Mesothelial cell of epicardium (in vitro differentiated cells): ENCODE measurements at places on chromosomes 4 and X. TPM values are rescaled to one million over a fixed set of nuclear protein-coding genes. Genes with fewer than 3 reads are reported as not detected.

GRCh38 chrX:117645639-117646038 lies 471.0 kb downstream of the KLHL13 start:
- DNase-seq, result no peak

DNA sequence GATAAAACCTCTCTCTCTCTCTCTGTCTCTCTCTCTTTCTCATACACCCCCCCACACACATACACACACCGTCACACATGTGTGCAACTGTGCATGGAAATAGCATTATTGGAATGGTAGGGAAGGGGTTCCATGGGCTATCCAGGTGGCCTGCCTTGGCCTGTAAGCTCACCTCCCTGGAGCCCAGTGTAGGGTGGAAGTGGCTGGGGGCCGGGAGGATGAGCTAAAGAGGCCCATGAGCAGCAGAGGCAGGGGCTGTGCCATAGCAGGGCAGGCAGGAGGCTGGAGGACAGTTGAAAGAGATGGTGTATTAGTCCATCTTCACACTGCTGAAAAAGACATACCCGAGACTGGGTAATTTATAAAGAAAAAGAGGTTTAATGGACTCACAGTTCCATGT lies 74.2 kb downstream of the CYTL1 start:
- DNase-seq, result no peak

DNA sequence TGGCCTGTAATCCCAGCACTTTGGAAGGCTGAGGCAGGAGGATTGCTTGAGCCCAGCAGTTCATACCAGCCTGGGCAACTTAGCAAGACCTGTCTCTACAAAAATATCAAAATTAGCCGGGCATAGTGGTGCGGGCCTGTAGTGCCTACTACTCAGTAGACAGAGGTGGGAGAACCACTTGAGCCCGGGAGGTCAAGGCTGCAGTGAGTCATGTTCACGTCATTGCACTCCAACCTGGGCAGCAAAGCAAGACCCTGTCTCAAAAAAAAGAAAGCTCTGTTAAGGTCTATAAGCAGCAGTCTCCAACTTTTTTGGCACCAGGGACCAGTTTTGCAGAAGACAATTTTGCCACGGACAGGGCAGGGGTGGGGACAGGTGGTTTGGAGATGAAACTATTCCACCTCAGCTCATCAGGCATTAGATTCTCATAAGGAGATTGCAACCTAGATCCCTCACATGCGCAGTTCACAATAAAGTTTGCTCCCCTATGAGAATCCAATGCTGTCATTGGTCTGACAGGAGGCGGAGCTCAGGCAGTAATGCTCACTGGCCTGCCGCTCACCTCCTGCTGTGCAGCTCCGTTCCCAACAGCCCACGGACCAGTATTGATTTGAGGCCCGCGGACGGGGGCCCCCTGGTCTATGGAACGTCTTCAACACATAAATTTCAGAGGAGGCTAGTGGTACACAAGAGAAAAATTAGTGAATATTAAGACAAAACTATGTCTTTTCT lies 67.9 kb downstream of the KLHL8 start:
- no peak for DNase-seq

DNA sequence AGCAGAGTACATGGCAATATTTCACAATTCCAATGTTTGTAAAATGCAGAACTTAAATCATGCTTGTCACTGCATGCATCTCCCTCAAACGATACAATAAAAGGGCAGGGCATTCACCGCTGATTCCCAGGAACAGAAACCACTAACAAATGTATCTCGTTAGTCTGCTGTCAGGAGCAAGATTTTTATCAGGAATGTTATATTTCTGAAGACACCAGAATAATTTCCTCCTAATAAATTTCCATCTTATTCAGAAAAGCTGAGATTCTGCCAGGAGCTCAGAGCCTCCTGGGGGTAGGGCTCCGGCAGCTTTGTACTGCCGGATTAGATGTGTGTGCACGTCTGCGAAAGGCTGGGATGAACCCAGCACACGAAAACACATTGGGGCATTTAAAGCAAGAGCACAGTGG lies 54.0 kb upstream of the LDB2 start:
- no peak for DNase-seq

DNA sequence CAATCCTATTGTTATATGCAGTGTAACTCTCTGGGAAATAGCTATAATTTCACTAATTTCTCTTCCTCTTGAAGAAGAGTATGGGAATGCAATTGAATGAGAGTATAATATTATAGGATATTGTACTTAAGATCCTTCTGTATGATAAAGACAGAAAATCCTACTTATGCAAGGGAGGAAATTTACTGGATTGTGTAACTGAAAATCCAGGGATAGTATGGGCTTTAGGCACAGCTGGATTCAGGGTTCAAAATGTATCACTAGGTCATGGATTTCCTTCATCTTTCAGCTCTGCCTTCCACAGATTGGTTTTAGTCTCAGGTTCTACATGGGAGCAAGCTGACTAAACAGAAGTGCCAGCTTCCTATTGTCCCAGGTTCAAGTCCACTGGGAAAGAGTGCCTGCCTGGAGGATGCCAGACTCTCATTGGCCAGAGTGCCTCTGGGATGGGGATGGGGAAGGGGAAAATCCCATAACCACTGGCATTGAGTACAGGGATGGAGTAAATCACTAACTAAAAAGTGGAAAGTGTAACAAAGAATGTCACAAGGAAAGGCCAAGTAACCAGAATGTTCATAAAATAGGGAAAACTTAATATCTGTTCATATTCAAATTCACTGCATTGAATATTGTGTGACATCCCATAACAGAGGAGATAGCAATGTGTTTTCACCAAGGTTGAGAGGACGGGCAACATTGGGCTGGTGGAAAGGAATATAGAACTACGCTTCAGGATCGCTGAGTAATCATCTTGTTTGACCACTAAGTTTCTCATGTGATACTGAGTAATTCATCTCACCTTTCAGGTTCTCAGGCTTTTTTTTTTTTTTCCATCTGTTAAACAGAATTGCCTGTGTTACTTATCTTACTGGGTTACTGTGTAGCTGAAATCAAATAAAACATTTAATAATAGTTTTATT lies 75.7 kb downstream of the ANXA3 start:
- no peak for DNase-seq

DNA sequence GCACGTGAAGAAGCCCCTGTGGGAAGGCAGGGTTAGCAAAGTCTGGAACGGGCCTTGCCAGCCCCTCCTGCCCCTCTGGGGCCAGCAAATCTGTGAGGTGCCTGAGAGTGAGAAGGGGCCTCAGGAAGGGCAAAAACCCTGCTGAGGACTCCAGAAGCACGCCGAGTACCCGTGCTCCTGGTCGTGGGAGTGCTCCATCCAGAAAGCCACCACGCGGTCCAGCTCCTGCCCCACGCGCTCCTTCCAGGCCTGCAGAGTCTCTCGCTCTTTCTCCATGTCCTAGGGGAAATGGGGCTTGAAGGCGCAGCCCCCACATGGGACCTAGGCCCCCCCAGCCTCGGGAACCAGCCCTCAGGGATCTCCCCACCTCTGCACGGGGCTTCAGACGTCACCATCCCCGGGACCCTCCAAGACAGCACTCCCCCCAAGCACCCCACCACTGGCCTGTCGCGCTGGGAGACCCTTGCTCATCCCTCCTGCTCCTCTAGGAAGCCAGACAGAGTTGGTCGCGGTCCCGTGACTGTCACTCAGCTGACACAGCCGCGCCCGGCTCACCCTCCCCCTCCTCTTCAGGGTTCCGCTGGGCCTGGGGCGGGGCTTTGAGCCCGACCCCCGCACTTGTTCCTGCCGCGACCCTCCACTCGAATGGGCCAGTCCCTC lies at the start of gene RENBP:
RENBP (minus strand) TSS at position 504 of the 660 bp plus-strand sequence; CDS start at position 471, 33 bp downstream.
- no peak for DNase-seq

- no peak for DNase-seq
Measured at GRCh38 chr4:114879916-114880669, 233.3 kb downstream of the NDST4 start.

GRCh38 chrX:49879656-49880277 lies 483 bp downstream of the USP27X start:
- no peak for DNase-seq

- DNase-seq, result no peak
Measured at GRCh38 chr4:152810715-152811287, 31.0 kb downstream of the ARFIP1 start.

DNA sequence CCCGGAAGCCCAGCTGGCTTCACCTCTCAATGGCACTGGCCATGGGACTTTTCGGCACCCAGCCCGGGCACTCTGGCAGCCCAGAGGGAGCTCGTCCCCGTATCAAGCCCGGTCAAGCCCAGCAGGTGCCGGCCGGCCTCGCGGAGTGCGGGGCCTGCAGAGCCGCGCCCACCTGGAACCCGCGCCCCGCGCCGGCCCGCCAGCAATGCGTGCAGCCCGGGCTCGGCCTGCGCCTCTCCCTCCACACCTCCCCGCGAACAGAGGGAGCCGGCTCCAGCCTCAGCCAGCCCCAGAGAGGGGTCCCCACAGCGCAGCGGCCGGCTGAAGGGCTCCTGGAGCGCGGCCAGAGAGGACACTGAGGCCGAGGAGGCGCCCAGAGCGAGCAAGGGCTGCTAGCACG lies 133.6 kb upstream of the FRG1 start:
- DNase-seq, result no peak

GRCh38 chrX:124362072-124362471 lies 15.7 kb downstream of the SH2D1A start:
- no peak for DNase-seq

DNA sequence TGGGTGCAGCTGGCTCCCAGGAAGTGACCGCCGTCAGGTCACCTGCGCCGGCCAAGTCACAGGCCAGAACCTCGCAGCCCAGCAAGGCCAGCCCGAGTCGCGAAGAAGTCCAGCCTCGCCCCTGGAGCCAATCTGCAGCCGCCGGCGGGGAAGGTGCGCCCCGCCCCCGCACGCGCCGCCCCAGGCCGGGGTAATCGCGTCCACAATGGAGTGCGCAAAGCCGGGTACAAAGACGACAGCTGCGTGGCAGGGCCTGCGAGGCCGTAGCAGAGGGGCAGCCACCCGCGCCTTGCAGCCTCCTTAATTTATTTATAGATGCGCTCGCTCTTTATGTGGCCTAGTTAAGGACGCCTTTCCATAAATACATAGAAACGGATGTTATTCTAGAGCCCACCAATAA lies 139.4 kb upstream of the CPEB2 start:
- DNase-seq, result no peak

GRCh38 chrX:94361241-94361640 lies 687.2 kb downstream of the FAM133A start:
- DNase-seq, result no peak

DNA sequence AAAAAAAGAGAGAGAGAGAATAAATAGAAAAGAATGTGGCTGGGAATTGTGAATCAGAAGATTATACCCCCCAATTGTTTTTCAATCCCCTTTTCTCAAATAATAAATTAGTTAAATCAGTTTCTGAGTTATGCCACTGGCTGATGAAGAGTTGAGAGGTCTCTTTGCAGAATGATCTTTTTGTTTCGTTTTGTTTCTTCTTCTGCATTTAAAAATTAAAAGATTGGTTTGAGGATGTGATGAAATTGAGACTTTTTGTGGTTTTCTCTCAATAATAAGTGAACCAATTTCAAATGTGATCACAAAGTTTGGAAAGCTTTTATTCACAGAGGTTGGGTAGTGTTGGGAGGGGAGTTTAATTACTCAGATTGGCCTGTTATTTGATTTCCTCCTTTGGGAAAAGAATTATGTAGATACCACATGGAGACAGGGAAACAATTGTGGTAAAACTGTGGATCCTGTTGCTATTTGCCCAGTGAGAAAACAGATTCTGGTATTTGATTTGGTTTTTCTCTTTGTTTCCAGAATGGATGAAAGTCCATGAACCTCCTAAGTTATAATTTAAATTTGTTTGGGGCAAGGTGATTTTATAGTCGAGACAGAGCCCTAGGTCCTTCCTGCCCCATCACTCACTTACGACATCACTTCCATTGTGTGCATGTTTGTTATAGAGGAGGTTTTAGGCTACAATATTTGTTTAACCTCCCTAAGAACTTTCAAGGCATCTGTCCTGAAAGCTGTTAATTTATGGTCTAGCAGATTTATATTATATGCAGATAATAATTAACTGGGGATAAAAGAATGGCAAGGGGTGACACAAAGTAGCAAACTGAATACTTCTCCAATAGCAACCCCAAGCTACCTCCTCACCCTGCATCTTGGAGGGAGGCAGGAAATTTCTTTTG lies 92.0 kb upstream of the BMPR1B start:
- no peak for DNase-seq

GRCh38 chr4:55498051-55498450 lies 48.7 kb downstream of the CLOCK start:
- DNase-seq, result no peak

DNA sequence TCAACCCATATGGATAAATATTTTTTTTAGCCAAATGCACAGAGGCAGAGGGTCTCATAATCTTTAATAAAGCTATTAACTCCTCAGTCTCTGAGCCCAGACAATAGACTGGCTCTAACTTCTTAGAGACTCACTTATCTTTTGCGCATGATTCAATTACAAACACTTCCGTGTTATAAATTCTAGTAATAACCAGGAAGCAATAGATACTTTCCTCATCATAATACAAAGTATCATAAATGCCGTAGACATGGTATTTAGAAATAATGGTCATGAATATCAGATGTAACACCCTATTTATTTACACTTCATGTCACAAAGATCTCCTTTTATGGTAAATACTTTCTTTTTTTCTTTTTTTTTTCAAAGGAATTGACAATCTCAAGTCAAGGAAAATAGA lies 4.4 kb upstream of the GIMD1 start:
- DNase-seq, result no peak

- no peak for DNase-seq
Measured at GRCh38 chr4:145818011-145818410, 120.6 kb downstream of the ZNF827 start.

DNA sequence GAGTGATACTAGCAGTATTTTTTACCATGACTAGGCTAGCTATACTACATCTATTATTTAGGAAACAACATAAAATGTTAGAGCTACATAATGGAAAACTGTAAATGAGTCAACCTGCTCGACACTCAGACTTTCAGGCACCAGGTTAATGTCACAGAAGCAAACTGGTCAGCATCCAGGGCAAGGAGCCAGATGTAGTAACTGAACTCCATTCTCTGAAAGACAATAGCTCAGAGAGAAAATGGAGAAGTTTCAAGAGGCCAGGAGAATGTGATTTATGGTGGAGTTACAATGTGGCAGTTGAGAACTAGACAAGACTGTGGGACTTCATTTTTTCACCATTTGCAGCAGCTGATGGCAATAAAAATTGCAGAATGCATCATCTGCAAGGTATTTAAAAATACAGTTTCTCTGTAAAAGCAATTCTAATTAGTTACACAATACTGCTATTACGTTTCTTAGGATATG lies 342.7 kb upstream of the PABPC4L start:
- no peak for DNase-seq

GRCh38 chrX:37776987-37777325 lies 2.9 kb upstream of the CYBB start:
- no peak for DNase-seq

DNA sequence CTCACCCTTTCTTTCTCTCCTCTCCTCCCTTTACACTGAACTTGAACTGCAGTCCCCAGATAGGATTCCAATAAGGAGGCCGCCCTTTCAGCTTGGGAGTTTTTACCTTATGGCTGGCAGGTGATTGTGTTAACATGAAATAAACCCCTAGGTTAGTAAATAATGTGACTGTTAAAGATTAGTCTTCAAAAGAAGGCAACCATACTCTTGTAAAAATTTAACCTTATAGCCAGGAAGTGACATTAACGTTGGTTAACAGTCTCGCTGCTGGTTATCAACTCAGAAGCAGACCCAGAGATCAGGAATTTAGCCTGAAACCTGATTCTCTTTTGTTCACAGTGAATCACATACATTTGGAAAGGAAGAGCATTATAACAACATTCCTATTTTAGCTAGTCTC lies 15.2 kb downstream of the FHDC1 start:
- DNase-seq, result no peak

AFAP1 gene
- total RNA-seq, result 75.4 to 82.4 TPM (median 79.1 TPM) in 3 replicates

CXorf49B gene
- total RNA-seq, result not detected in 3 replicates

QRFPR gene
- total RNA-seq, result not detected in 3 replicates

COPS4 gene
- 34.1 to 39.6 TPM (median 36.6 TPM) in 3 replicates for total RNA-seq

LRCH2 gene
- total RNA-seq, result 29.1 to 29.5 TPM (median 29.4 TPM) in 3 replicates

MAGEE1 gene
- total RNA-seq, result 7.0 to 7.9 TPM (median 7.8 TPM) in 3 replicates
